Colonic mucosa (tissue), 4 donors: ENCODE measurements at places on chromosomes 6 and 20. TPM values are rescaled to one million over a fixed set of nuclear protein-coding genes. Genes with fewer than 3 reads are reported as not detected.

The MEI4 gene
- not detected for total RNA-seq

The CGA gene
- total RNA-seq = not detected

The GNMT gene
- total RNA-seq = not detected

GRCh38 chr20:61771805-61772350 lies 293.8 kb downstream of the TAF4 start:
- no peak overlapping the region for H3K4me3 ChIP-seq
- no peak for DNase-seq
- no peaks in the 10 kb centered on the region for H3K27me3 ChIP-seq
- H3K4me1 ChIP-seq = no peaks in the 10 kb centered on the region
- no peaks in the 10 kb centered on the region for H3K36me3 ChIP-seq

GRCh38 chr6:15780437-15780836 lies 117.6 kb upstream of the DTNBP1 start:
- no peaks in the 10 kb centered on the region for H3K4me1 ChIP-seq
- H3K36me3 ChIP-seq = no peaks in the 10 kb centered on the region
- no peak overlapping the region for H3K4me3 ChIP-seq
- DNase-seq = no peak

GRCh38 chr6:161274488-161274858 lies 612 bp upstream of the AGPAT4 start:
- H3K4me3 ChIP-seq = peak overlapping the region; percentile 45
- peak overlapping the region; percentile 33 for H3K27ac ChIP-seq
- no peaks in the 10 kb centered on the region for H3K27me3 ChIP-seq
- H3K4me1 ChIP-seq = no peaks in the 10 kb centered on the region
- no peaks in the 10 kb centered on the region for H3K36me3 ChIP-seq

DNA sequence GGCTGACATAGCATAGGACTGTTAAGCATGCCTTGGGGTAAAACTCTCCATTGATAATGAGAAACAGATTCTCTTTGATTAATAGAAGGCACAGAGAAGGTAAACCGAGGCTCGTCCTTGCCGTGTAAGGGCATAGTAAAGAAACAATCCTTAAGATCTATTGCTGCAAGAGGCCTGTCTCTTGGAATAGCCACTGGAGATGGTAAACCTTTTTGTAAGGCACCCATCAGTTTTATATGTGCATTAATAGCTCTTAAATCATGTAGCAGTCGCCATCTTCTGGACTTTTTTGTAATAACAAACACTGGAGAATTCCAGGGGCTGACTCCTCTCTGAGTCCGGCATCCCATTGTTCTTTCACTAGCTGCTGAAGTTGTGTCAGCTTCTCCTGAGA lies 8.4 kb upstream of the ABHD12 start:
- peak overlapping the region; percentile 23 for H3K27ac ChIP-seq
- no peak overlapping the region for H3K4me3 ChIP-seq
- DNase-seq = peak; percentile 56
- no peaks in the 10 kb centered on the region for H3K27me3 ChIP-seq
- H3K4me1 ChIP-seq = no peaks in the 10 kb centered on the region

- no peak overlapping the region for H3K27ac ChIP-seq
- peaks cover 51% of the 10 kb centered on the region for H3K27me3 ChIP-seq
- no peak overlapping the region for H3K4me3 ChIP-seq
- H3K4me1 ChIP-seq = peaks cover 20% of the 10 kb centered on the region
Measured at GRCh38 chr20:62819494-62820174, 2.8 kb downstream of the COL9A3 start.

GRCh38 chr6:45196121-45196520 lies 132.0 kb upstream of the RUNX2 start:
- no peaks in the 10 kb centered on the region for H3K4me1 ChIP-seq
- no peak overlapping the region for H3K27ac ChIP-seq
- no peak for DNase-seq
